ENCODE measurements at places on chromosomes 12 and 14.

DNA sequence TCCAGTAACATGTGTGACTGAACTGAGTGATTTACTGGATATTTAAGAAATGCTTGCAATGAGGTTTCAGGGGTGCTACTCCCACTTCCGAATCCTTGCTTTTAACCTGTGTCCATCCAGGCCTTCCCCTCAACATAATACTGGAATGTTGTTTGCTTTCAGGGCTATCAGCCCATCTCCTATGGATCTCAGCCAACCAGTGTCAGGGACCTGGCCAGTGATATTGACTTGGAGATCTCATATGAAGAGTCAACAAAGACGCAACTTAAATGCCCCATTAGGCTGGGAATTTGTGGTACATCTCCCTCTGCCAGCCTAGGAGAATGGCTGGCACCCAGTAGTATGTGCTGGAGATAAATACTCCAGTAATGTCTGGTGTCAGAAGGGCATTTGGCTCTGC, 889 bp upstream of the IFT43 start:
- no peak for DNase-seq

- no peak for DNase-seq
Measured at GRCh38 chr14:52006361-52006760, 17.0 kb downstream of the RTRAF start.

- no peak for DNase-seq
Measured at GRCh38 chr12:41908206-41908605, 236.5 kb downstream of the GXYLT1 start.

DNA sequence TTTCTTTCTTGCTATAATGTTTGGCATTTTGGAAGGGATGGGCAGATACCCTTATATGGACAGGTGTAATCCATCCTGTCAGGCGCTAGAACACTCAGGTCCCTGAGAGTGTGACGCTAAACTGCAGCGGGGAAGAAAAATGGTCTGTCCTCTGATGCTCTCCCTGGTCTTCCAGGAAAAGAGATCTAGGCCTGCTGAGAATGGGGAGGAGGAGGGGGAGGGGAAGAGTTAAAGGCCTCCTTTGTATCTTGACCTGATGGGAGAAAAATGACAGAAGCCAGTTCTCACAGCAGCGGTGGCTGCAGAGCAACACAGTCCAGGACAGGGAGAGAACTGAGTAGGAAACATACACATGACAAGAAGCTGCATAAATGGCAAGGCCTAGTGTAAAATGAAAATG, 61.1 kb downstream of the RPS6KA5 start:
- no peak for DNase-seq

DNA sequence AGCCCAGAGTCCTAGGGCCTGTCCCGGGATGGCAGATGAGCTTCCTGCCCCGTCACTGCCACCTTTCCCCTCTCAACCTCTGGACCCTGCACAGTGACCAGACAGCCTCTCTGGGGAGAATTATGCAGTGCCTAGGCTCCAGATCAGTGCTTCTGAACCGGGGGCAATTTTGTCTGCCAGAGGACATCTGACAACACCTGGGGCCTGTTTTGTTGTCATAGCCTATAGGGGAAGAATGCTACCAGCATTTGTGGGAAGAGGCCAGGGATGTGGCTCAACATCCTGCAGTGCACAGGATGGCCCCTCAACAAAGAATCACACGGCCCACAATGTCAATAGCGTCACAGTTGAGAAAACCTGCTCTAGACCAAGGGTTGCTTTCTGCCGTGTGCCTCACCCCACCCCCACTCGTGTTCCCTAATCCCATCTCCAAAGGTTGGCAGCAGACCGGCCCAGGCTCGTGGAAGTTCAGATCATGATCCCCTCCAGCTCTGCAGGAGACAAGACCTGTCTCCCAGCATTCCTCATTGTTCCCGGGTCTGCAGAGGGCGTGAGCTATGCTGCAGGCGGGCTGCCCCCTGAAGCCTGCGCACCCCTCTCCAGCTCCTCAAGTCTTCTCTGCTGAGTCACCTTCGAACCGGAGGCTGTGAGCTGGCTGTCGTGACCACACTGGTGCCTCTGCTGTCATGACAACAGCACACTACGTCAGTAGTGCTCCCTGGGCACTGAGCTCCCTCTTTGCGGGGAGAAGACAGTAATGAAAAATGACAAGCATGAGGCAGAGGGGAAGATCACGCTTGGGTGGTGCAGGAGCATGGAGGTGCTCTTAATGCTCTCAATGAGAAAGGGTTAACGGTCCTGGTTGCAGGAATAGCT, 2.0 kb upstream of the GAPDH start:
- no peak for DNase-seq

DNA sequence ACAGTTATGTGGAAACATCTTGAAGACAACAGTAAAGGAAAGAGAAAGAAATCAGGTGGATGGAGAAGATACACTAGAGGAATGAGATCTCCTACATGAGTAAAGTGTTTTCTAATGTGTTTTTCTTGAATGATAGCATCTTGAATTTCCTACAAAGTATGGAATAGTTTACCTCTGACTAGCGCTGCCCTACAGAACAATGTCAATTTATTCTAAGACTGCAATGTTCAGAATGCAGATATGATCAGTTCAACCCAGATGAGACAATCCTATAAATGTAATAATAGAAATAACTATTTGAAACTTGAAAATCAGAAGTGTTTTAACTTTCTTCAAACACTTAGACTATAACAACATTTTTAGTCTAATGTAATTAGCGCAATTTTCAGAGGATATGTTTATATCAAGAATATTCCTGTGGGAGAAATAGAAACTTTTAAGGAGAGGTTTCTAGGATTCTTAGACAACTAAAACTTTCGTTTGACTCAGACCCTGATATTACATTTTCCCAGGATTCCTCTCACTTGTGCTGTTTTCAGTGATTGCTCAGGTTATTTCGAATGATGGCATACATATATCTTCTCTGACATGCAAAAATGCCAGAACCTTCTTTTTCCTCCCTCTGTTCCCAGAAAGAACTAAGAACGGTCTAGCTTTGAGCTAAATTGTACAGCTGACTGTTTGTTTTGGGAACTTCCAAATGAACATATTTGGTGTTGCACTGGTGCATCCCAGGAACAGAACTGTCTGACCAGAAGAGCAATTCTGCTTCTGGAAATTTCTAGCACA, 1017.4 kb downstream of the DIO2 start:
- DNase-seq: no peak

DNA sequence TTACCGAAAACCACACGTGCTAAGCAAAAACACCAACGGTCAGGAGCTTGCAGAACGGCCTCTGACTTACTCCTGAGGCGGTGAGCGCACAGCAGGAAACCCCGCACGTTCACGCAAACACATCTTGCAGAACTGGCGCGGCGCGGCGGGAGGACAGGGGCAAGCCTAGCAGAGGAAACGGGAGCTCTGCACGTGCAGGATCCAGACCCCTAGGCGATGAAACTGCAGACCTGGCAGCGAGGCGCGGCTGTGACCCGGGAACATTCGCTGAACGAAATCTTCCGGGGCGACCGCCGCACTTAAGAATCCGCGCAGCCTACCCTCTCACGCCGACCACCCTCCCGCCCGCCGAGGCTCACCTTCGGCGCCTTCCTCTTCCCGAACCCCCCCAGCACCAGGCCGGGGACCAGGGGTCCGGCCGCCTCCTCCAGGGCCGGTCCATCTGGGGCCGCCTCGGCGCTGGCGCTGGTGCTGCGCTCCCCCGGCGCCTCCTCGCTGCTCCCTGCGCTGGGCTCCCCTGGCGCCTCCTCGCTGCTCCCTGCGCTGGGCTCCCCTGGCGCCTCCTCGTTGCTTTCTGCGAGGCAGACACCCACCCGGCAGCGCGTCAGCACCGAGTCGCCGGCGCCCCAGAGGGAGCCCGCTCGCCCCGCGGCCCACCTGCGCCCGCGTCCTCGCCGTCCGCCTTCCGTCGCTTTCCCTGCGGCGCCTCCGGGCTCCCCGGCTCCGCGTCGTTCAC, 615 bp downstream of the DDX51 start:
- DNase-seq: no peak

GRCh38 chr14:99230208-99231151, 41.5 kb downstream of the BCL11B start:
- peak; percentile 45 for DNase-seq

DNA sequence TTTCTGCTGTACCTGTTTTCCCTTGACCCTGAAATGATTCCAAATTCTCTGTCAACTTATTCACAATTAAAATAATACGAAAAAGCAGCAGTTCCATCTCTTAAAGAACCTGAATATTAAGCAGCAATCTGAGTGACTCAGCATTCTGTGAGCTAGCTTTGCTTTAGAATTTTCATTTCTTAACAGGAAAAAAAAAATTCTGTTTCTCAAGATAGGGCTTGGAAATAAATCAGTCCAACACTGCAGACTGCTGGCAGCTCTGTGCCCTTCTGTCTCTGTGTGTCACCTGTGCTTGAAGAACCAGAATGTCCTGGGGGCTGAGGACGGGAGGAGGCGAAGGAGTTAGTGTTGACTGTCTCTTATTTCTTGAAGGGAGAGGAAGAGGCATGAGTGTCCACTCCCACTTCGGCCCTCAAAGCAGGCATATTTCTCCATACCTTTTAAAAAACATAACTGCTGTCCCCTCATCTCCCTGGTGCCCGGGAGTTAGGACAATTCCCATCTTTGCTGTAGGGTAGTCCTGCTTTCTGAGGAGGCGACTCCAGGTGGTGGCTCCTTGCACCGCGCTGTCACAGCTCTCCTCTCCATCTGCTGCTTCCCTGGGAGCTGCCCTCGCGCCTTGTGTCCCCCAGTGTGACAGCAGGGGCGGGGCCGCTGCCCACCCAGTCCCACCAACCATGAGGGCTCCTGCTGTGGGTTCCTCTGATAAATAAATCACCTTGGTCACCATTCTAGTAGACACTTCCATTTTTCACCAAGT, 203.1 kb downstream of the CALM1 start:
- DNase-seq: no peak

DNA sequence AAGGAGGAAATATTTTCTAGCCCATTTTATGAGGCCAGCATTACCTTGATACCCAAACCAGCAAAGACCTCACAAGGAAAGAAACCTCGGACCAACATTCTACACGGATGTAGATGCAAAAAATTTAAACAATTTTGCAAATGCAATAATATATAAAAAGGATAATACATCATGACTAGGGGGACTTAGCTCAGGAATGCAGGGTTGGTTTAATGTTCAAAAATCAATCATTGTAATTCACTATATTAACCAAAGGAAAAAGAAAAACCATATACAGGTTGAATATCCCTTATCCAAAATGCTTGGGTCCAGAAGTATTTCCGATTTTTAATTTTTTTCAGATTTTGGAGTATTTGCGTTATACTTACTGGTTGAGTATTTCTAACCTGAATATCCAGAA, 33.0 kb downstream of the TPCN1 start:
- DNase-seq: no peak

DNA sequence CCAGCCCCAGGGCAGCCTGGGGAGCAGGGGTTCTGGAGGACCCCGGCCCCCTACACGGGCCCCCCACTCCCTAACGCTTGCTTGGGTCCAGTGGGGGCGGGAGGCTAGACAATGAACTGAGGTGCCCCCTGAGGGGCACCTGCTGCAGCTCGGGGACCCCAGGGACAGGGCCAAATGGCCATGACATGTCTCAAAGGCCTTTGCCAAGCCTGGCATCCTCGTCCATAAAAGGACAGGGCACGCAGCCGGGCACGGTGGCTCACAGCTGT, 11.7 kb upstream of the C14orf180 start:
- DNase-seq: no peak

DNA sequence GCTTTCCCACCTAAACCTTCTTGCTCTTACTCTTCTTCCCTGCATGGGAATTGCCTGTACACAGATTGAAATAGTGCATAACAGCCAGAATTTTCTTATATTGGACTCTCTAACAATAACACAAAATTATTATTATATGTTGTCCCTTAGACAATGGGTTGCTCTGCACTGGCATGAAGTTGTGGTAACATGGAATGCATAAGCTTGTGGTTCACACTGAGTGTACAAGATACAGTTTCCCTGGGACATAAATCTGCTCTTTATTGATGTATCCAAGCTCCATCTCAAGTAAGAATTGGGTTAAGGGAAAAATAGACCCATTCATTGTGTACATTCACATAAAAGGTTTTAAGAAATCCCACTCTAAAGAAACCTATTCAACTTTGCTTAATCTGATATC, 114.4 kb upstream of the NTF3 start:
- no peak for DNase-seq

- no peak for DNase-seq
Measured at GRCh38 chr12:45388545-45388944, 172.7 kb downstream of the ANO6 start.

DNA sequence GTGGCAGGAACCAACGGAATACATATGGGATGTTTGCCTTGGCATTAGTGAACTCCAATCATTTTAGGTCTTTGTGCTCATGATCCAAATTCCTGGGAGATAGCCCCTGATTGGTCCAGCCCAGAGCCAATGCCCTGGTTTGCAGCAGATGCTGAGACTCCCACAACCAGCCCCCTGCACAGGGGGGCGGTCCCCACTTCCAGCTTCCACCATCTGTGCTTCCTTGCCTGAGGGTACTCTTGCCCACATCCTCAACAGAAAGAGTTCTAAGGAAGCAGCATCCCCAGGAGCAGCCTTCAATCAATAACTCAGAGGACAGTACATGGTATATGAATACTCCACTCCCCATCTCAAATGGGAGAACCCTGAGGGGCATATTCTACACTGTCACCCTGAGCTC, 39.7 kb upstream of the FICD start:
- DNase-seq: no peak

- no peak for DNase-seq
Measured at GRCh38 chr12:15892645-15893259, 10.6 kb downstream of the STRAP start.

DNA sequence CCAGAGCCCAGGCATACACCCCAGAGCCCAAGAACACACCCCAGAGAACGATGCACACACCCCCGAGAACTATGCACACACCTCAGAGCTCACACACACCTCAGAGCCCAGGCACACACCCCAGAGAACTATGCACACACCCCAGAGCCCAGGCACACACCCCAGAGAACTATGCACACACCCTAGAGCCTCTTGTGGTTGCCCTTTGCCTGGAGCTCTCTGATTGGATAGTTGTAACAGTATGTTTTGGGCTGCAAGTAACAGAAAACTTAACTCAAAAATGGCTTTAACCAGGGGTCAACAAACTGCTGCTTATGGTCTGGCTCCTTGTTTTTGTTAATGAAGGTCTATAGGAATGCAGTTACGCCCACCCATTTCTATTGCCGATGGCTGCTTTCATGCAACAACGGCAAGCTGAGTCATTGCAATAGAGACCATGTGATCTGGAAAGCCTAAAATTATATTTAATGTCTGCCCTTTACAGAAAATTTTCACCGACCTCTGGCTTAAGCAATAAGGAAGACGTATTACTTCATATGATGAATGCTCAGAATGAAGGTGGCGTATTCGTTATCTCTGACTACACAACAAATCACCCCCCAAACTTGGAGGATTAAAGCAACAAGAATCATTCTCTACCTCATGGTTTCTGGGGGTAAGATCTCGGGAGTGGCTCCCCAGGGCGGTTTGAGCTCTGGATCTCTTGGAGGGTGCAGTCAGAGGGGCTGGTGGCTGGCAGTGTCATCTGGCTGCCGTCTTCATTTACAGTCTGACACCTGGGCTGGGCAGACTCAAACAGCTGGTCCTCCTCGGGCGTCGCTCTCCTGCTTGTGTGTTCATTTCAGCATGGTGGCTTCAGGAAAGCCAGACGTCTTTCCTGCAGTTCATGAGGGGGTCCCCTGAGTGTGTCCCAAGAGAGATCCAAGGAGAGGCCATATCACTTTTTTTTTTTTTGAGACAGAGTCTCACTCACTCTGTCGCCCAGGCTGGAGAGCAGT, 66.3 kb upstream of the NCOR2 start:
- no peak for DNase-seq

GRCh38 chr14:29459531-29459930, 468.1 kb downstream of the PRKD1 start:
- DNase-seq: no peak

- no peak for DNase-seq
Measured at GRCh38 chr14:28120391-28120790, 646.2 kb upstream of the FOXG1 start.

All from stimulated activated CD8-positive, alpha-beta memory T cell treated with anti-CD3 and anti-CD28 coated beads, Interleukin-4, amount 100 ng/mL, for 1 hour (primary cell).